ENCODE measurements at places on chromosomes 11 and 22.

DNA sequence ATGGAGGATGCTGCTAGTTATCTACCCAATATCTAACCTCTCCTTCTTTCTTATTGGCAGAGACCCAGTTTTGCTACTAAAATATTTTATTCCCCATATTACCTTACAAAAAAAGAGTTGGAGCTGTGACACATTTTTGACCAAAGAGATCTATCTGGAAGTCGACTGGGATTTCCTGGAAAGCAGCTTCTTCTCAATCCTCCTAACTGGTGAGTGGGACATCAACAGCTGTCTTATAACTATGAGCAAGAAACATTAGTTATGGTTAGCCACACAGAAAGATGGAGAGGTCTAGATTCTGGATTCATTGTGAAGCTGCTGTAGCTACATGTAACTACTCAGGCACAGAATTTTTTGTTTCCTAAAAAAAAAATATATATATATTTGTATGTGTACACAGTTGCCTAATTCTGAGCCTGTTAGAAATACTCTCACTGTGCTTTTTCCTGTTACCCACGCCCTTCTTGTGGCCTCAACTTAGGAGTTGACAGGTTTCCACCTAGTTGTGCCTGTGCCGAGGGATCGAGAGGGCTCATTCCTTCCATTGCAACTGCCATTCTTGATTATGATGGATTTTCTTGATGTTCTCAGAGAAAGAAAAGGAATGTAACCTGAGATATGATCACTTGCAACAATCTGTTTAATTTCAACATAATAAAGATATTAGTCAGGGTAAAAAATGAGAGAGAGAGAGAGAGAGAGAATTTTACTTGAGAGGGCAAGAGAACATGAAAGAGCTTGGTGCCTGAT, 142.0 kb downstream of the SLC17A6 start:
- DNase-seq = no peak

DNA sequence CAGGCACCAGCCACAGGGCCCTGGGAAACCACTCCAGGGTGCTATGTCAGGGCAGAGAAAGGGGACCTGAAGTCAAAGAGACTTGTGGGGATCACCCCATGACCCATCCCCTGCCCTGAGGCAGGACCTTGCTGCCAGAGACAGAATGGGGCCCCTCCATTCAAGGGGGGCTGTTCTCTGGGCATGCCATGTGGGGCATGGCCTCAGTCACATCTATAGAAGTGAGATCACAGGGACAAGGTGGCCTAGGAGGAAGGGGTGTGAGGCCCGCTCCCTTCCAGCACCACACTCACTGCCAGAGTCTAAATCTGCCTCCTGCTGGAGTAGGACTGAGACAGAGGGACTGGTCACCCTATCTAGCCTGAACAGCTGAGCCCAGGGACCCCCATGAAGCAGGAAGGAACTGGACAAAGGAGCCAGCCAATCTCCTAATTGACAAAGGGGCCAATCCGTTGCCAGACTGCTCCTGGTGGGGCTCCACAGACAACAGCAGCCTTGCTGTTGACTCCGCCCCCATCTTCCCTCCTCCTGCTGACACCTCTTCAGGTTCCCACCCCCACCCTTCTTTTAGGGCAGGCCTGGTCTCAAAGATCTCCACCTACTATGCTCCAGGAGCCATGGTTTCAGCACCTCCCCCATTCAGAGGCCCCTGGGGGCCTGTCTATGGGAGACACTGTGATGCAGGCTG, 26.0 kb downstream of the NEAT1 start:
- DNase-seq = no peak

- no peak for DNase-seq
Measured at GRCh38 chr11:43222215-43222614, 89.6 kb upstream of the API5 start.

DNA sequence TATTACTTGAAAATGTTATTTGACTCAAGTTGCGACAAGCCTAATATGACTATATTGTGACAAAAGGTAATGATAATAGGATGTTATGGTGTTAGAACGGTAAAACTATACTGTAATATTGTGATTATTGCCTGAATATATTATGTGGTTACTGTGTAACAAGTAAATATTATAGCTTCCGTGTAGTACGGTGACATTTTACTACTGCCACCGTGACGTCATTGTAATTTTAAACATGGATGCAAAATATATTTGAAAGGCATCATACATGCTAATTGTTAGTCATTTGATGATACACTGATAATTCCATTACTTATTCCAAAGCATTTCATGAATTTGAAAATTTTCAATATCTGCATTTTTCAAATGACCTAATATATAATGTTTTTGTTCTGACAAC, 2.5 kb downstream of the ELP4 start:
- no peak for DNase-seq

DNA sequence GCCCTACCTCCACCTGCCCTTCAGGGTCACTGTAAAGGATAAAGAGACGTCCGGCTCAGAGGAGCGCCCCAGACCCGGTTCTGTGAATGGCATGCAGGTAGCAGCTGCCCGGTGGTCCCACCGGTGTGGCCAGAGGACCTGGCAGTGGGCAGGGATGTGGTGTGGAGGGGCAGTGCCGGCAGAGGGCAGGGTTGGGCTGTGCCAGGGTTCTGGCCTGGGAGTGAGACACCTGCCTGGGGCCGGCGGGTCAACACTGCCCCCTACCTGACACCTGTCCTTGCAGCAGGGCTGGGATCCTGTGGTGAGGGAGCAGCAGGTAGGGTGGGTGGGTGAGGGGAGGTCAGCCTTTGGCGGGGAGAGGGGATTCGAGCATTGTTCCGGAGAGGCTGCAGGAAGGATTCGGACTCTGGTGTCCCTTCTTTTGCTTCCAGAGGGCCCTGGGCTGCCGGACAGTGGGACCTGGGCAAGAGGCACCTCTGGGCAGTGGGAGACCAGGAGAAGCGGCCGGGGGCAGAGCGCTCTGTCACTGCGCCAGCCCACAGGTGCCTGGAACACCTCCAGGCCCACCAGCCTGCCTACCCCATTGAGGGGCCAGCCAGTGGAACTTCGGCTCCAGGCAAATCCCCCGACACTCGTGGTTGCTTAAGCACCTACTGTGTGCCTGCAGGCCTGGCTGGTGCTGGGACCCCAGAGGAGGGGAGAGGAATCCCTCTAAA, 1.6 kb upstream of the PHLDA2 start:
- DNase-seq = no peak

Data from stimulated activated CD4-positive, alpha-beta T cell treated with anti-CD3 and anti-CD28 coated beads, Interleukin-1b, Interleukin-23, amount 100 ng/mL, for 1 hour (primary cell).